Activated T-helper 17 cell treated with anti-CD3 and anti-CD28 coated beads, Interleukin-2, amount 50 U/mL, for 72 hours (primary cell): ENCODE measurements at places on chromosomes 3 and 15. TPM values are rescaled to one million over a fixed set of nuclear protein-coding genes. Genes with fewer than 3 reads are reported as not detected.

DNA sequence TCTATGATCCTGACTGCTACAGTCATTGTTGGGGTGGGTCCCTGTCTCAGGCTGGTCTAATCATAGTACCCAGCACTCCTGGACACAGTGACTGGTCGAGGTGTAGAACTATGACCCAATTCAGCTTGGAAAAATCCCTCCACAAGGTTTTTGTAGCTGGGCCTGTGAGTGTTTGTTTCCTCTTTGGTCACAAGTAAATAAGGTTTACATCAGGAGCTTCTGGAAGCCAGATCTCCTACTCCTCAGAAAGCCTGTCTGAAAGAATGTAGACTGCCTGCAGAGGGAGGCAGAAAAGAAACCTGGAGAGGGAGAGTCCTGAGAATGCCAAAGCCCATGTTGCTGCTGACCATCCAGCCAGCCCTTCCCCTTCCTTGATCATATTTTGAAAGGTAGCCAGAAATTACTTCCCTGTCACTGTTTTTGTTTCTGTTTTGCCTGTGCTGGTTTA is 123.2 kb downstream of the RAP2B start:
- ATAC-seq = peak; percentile 18

The DPPA2 gene
- not detected for total RNA-seq

DNA sequence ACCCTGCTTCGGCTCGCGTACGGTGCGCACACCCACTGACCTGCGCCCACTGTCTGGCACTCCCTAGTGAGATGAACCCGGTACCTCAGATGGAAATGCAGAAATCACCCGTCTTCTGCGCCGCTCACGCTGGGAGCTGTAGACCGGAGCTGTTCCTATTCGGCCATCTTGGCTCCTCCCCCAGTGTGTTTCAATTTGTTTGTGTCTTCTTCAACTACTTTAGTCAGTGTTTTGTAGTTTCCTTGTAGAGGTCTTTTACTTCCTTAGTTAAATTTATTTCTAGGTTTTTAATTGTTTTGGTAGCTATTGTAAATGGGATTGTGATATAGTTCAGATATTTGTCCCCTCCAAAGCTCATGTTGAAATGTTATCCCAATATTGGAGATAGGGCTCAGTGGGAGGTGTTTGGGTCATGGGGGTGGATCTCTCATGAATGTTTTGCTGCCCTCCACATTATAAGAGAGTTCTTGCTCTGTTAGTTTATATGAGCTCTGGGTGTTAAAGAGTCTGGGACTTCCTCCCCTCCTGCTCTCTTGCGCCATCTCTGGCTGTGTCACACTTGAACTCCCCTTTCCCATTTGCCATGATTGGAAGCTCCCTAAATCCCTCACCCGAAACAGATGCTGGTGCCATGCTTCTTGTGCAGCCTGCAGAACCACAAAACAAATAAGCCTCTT is 304.4 kb downstream of the DOCK3 start:
- ATAC-seq = no peak

The SOX14 gene
- total RNA-seq = not detected

- ATAC-seq = peak; percentile 94
Measured at GRCh38 chr3:108342837-108343486, 46.6 kb downstream of the HHLA2 start.
